ENCODE measurements at places on chromosomes 1 and 21.

GRCh38 chr21:37874904-37875780 is 41.1 kb downstream of the KCNJ6 start:
- no peak for DNase-seq

GRCh38 chr1:41019353-41019745 is 2.2 kb downstream of the SLFNL1 start:
- no peak for DNase-seq

- no peak for DNase-seq
These were observed 23.2 kb downstream of the OR13G1 start for GRCh38 chr1:247656221-247656875.

- DNase-seq = no peak
These were observed 348.7 kb downstream of the NPHP4 start for GRCh38 chr1:5643360-5644107.

DNA sequence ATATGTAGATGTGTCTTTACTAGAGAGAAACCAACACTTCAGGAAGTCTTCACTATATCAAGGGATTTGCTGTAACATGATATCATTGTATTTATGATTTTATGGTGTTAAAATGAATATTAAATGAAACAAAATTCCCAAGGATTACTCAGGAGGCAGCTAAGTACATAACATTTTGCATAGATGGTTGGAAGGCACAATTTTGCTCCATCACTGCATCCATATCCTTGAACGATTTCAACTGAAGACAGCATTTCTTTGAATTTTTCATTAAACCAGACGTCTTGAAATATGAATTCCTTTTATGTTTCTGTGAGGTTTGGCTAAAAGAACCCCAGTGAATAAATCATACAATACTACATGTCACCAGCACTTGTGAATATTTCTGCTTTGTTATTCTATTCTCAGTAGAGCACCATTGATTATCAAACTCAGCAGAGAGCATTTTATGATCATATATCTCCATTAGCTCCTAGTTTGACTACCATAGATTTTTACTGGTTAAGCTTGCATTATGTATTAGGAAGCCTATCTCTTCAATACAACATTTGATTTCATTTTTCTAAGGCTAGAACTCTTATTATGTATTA is 37.3 kb downstream of the SPATA17 start:
- DNase-seq = no peak

DNA sequence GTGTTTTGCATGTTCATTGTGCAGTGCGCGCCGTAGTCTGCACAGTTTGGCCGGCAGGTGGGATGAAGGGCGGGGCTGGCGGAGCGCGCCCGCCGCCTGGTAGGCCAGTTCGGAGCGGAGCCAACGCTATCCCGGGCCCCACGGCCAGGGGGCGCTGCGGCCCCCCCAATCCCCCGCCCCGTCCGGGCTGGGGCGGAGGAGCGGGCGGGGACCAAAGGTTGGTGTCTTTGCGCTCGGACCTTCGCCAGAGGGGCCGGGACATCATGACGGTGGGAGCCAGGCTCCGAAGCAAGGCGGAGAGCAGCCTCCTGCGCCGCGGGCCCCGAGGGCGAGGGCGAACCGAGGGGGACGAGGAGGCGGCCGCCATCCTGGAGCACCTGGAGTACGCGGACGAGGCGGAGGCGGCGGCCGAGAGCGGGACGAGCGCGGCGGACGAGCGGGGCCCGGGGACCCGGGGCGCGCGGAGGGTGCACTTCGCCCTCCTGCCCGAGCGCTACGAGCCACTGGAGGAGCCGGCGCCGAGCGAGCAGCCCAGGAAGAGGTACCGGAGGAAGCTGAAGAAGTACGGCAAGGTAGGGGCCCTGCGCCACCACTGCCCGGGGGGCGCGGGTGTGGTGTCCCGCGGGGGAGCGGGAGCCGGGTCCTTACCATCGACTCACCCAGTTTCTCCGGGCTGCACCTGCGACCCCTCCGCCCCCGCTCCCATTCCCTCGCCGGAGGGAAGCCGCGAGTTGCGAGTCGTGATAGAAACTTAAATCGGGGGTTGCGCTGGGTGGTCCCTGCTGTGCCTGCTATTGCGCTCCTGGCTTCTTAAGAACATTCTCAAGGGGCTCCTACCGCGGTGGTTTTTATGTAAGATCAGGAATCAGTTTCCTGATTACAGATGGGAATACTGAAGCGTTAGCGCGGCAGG is at the start of gene C1orf115:
Gene C1orf115, plus strand, starts transcription at position 224 of the 913 bp plus-strand sequence. Its CDS starts 40 bp downstream, at position 264.
- DNase-seq = peak; percentile 83

DNA sequence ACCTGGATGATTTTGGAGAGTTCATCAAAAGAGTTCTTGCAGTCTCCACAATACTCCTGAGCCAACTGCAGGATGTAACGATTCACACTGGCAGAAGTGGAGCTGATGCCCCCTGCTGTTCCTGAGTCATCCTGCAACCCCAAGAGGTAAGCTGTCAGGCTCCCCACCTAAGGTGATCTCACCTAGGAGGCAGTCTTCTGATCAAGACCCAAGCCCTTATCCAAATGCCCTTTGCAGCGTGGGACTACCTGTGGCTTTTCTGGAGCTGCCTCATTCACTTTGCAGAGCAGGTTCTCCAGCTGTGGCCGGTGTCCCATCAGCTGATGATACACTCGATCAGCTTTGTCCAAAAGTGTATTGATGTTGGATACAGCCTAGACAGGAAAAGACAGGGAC is 96.4 kb downstream of the UBR4 start:
- no peak for DNase-seq

DNA sequence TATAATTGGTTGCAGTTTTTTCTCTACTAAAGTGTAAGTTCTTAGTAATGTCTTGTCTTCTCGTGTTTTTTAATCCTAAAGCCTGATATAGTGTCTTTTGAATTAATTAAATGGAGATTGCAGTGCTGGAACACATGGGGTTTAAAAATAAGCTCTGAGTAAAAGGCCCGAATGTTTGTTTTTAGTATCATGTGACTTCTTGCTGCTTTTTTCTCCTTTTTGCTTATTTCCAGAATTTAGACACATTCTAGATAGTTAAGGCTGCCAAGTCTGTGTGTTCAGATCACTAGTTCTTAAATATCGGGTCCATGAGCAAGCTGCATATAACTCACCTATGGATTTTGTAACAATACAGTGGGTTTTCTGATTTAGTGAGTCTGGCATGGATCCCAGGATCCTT is 27.5 kb downstream of the KCTD3 start:
- DNase-seq = no peak

DNA sequence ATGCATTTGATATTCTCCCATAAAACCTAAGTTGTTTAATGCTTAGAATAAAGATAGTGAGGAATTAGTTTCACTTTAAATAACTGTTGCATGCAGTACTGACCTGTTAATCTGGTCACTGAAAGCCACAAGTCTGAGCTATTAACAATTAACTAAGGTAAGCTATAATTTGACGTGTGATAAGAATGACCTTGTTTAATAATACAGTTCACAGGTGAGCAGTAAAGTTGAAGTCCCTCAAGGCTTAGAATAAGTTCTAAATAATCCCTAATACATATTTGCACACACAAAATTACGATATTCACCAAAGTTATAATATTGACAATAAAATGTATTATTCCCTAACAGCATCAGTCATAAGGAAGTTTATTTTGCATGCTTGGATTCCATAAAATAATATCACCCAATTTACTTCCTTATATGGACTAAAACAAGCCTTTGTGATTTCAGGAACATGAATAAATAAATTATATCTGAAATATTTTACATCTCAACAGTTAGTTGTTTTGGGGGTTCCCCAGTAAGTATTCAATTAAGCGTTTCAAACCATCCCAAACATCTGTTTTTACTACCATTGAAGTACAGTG is 70.6 kb upstream of the CHRM3 start:
- DNase-seq = no peak

DNA sequence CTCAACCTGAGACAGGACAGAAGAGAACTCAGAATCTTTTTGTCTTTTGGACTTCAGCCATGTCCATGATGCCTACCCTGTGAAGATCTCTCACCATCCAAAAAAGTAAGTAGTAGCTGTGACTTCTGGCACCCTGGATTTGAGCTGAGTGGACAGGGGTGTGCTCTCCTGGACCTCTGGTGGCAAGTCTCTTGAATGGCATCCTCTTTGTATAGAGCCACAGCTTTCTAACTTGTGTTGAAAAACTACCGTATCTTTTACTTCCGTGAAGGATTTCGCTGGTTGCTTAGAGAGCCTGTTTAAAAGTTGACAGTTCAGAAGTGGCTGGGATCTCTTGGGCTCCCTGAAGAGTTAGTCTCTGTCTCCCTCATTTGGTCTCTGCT is 1.8 kb downstream of the MFN2 start:
- peak; percentile 33 for DNase-seq

GRCh38 chr1:89546082-89546889 is 21.7 kb downstream of the LRRC8B start:
- peak; percentile 28 for DNase-seq

DNA sequence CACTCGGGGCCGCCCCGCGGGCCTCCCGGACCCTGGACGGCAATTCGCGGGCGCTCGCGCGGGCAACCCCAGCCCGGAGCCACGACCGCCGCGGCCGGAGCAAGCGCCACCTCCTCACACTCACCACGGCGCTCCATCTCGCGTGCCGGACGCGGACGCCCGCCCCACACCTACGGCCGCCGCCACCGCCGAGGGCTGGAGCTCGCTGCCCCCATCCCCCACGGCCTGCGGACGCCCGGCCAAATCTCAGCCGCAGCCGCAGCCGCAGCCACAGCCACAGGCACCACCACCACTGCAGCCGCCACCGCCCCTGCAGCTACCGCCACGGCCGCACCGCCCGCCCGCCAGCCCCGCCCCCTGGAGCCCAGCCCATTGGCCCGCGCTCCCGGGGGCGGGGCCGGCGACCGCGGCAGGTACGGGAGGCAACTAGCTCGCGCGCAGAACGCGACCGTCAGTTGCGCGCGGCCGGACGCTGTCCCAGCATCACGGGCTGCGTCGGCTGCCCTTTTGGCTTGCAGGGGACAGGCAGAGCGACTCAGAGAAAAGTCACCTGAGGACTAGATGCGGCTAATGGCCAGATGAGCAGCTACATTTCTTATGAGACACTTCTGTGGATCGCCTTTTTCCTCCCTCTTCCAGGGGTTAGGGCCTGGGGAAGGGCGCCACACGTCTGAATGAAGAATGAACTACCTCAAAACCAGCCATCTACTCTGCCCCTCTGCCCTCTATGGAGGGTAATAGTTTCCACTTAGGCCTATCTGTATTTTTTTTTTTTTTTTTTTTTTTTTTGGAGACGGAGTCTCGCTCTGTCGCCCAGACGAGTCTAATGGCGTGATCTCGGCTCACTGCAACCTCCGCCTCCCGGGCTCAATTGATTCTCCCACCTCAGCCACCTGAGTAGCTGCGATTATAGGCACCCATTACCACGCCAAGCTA is at the start of gene ARHGAP29:
Gene ARHGAP29, minus strand, starts transcription at position 294 of the 936 bp plus-strand sequence. CDS start 5,973 bp downstream, outside the sequence.
- DNase-seq = peak; percentile 36

DNA sequence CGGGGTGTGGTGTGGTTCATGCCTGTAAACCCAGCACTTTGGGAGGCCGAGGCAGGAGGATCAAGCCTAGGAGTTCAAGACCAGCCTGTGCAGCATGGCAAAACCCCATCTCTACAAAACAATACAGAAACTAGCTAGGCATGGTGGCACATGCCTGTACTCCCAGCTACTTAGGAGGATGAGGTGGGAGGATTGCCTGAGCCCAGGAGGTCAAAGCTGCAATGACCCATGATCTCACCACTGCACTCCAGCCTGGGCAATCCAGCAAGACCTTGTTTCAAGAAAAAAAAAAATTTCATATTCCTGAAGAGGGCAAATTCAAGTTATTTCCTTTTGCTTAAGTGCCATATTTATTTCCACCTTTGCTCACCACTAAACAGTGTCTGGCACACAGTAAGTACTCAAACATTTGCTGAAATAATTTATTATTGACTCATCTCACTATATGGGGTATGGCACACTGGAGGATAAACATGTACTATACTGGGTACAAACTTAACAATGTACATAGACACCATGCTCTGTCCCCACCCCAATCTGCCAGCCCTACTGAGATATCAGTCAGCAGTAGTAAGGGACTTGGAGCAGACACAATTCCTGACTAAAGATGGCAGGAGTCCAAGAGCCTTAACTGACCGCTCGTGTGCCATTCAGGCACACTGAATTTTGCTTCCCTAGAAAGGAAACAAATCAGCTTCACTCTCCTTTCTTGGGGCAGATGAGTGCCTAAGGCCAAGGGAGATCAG is 15.5 kb downstream of the MEAF6 start:
- DNase-seq = no peak
